ENCODE measurements at places on chromosomes 11 and 22.

DNA sequence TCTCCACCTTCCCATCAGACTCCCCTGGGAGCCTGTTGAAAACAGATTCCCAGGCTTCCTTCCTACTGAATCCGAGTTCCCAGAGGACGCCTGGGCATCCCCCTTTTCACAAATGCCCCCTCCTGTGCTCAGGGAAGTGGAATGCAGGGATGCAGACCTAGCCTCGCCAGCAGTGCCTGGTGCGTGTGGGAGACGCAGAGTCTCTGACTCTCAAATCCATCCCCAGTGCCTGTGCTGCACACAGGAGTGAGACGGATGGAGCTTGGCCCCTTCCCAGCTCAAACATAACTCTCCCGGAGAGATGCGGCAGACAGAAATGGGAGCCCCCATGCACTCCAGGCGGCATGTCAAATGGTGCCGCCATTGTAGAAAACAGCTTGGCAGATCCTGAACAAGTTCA lies 62.6 kb downstream of the CTTN start:
- DNase-seq, result no peak

- no peak for DNase-seq
Measured at GRCh38 chr22:42651134-42651533, 1.9 kb upstream of the CYB5R3 start.

DNA sequence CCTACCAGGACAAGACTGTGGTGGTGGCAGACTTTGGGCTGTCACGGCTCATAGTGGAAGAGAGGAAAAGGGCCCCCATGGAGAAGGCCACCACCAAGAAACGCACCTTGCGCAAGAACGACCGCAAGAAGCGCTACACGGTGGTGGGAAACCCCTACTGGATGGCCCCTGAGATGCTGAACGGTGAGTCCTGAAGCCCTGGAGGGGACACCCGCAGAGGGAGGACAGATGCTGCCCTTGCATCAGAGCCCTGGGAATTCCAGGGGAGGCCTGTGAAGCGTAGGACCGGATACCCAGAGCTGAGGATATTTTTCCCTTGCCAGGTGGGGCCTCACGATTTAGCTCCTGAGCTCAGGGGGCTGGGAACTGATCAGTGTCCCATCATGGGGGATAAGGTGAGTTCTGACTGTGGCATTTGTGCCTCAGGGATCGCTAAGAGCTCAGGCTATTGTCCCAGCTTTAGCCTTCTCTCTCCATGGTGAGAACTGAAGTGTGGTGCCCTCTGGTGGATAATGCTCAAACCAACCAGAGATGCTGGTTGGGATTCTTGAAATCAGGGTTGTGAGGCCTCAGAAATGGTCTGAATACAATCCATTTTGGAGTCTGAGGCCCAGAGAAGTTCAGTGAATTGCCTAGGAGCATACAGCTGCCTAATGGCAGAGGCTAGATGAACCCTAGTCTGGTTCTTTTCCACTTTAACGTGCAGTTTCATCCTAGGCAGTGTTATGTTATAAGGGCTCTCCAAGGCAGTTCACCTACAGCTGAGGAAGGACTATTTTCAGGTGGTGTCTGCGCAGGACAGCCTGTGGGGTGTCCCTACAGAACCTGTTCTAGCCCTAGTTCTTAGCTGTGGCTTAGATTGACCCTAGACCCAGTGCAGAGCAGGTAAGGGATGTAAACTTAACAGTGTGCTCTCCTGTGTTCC lies 19.5 kb downstream of the PIK3IP1 start:
- peak; percentile 66 for DNase-seq

- DNase-seq, result no peak
Measured at GRCh38 chr11:64073542-64073941, 37.8 kb downstream of the FLRT1 start.

DNA sequence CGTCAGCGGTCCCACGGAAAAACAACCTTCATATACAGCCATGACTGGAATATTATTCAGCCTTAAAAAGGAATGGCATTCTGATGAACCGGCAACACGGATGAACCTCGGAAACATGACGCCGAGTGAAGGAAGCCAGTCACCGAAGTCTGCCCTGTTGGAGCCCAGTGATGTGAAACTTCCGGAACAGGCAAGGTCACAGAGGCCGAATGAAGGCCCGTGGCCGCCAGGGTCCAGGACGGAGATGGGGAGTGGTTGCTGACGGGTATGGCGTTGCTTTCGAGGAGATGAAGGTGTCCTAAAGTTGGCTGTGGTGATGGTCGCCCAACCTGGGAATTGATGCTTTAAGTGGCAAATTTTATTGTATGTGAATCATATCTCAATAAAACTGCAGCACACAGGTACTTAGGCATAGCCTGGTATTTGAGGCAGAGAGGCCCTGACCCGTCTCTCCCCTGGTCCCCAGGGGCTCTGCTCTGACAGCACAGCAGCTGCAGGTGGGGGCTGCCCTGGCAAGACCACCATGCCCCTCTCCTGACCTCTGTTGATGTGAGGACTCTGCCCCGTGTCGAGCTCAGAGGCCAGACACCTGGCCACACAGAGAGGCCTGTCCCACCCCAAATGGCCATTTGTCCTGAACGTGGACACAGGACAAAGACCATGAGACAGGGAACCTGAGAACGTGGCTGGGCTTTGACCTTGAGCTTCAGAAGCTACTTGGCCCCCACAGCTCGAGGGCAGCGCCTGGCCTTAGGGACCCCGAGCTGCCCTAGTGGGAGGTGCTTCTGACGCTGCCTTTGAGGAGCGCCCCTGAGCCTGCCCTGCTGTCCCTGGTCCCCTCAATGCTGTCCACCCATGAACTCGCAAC lies 1090.8 kb downstream of the BRD1 start:
- DNase-seq, result no peak

DNA sequence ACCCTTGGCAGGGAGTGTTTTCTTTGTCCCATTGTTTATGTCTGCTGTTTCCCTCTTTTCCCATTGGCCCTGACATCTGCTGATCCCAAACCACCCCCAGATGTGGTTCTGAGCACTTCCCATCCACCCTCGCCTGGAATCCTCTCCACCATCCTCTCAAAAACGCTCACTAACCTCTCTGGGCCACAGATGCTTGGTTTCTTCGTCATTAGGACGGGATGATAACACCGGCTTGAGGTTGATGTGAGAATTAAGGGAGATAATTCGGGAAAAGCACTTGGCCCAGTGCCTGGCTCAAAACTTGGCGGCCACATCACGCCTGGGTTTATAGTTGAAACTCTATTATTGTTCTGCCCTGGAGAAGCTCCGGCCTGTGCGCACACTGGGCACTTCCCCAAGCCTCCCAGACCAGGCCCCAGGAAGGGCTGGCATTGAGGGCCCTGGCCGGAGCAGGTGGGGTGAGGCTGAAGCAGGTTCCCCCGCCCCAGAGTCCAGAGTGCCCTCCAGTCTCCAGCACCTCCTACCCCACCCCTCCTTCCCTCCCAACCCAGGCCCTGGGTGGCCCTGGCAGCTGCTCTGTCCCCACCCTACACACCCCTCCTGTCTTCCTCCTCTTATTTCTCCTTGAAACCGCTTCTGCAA lies 63.7 kb downstream of the CYTH4 start:
- DNase-seq, result no peak

GRCh38 chr11:32186118-32186517 lies 95.2 kb downstream of the RCN1 start:
- no peak for DNase-seq

GRCh38 chr22:30979932-30980331 lies 10.9 kb downstream of the TUG1 start:
- no peak for DNase-seq

DNA sequence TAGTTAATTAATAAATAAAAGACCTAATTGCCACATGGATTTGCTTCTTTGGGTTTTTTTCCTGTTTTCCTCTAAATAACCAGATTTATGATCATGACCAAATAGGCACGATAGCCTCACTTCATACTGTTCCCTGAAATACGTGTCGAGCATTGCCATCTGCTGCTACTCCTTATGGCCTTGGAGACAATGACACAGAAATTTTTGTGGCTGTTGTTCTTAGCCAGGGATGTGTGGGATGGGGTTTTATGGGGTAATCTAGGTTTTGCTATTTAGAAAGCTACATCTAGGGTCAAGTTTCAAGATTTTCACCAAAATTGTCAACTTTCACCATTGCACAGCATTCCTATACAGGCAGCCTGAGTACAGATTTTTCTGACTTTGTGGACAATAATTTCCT lies 145.2 kb downstream of the DBX1 start:
- DNase-seq, result no peak

DNA sequence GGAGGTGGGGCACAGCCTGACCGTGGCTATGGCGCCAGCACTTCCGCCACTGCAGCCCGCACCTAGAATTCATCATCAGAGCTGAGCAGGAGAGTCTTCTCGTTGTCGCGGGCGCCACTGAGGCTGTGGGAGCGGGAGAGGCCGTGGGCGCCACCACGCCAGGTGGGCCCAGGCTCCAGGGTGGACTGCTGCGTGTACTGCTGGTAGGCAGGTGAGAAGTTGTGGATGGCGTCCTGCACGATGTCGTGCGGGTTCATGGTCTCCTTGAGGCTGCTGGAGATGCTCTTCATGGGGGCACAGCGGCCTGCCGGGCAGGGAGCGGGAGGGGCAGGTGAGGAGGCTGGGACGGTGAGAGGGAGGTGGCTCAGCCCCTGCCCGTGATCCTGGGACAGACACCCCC lies 19.6 kb downstream of the MAFF start:
- DNase-seq, result no peak

- DNase-seq, result no peak
Measured at GRCh38 chr11:116687458-116688201, 85.2 kb downstream of the BUD13 start.

- peak; percentile 95 for DNase-seq
Measured at GRCh38 chr22:38758276-38758945, 2.6 kb upstream of the SUN2 start.

GRCh38 chr11:27471589-27472397 lies 797 bp downstream of the LGR4 start:
- DNase-seq, result peak; percentile 21

- no peak for DNase-seq
Measured at GRCh38 chr11:44387415-44387814, 77.5 kb upstream of the ALX4 start.
